ENCODE measurements at places on chromosomes 7 and 10. TPM values are rescaled to one million over a fixed set of nuclear protein-coding genes. Genes with fewer than 3 reads are reported as not detected.

Gene APBB1IP
- not detected for total RNA-seq

Gene FAM221A
- 1.5 TPM for total RNA-seq

GRCh38 chr7:67858931-67859330 is 862.3 kb downstream of the TYW1 start:
- DNase-seq, result no peak

DNA sequence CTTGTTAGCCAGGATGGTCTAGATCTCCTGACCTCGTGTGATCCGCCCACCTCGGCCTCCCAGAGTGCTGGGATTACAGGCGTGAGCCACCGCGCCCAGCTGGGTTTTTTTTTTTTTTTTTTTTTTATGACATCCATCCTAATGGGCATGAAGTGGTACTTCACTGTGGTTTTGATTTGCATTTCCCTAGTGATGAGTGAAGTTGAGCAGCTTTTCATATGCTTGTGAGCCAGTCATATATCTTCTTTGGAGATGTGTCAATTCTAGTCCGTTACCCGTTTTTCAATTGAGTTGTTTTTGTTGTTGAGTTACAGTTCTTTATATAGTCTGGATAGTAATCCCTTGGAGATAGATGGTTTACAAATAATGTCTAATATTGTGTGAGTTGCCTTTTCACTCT is 127.7 kb downstream of the SMURF1 start:
- DNase-seq, result no peak

GRCh38 chr10:69696073-69696731 is 66.2 kb downstream of the FAM241B start:
- DNase-seq, result peak; percentile 41

DNA sequence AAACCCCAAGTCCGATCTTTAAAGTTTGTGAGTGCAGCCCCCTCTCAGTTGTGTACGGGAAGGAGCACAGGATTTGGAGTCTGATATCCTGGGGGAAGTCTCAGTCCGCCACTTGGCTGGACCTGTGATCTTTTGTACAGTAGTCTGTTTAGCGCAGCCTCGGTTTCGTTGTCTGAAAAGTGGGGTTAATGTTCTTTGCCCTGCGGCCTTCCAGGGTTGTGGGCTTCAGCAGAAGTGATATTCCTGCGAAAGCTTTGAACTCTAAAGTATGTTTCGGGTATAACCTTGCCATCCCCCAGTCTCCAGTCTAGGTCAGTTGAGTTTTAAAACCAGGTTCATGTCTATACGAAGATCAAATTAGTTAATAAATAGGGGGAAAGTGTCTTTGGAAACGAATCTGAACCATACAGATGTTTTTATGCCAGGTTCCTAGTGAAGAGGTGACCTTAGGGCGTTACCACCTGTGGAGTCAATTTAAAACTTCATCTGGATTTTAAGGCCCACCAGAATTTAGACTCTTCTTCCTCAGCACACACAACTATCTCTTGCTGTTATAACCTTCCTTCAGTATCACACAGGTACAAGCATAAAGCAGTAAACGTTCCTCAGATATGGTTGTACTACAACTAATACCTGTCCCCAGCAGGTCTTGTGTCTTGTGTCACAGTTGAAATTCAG is 904 bp downstream of the R3HCC1L start:
- DNase-seq, result no peak

DNA sequence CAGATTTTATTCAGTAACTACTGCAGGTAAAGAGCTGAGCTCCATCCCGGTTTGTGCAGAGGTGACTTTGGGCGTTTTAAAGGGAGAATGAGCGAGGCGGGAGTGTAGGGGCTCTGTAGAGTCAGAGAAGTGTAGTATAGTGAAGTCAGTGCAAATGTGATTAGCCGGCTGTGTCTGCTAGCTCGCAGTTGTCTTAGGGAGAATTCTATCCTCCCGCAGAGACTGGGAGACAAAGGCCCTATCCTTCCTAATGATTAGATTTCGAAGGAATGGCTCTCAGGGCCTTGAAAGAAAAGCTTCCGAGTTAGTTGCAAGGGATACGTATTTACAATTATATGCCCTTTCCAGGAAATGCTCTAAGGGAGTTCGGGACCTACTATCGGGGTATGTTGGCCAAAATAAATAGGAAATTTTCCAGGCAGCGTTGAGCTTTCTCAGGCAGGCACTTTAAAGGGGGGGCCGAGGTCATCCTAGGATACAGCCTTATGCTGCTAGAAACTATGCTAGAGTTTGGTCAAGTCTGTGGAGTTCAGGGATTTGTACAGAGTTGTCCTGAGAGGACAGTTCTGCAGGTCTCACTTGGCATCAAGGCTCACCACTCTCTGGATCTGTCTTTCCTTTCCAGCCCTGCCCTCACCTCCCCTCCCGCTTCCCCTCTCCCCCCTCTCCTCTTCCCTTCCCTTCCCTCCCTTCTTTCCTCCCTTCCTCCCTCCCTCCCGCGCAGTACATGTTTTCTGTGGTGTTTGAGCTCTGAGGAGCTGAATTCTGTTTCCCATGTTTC is 825 bp downstream of the MRPL32 start:
- peak; percentile 61 for DNase-seq

Measured in SJCRH30 (cell line).